ENCODE measurements at places on chromosomes 3 and 15.

GRCh38 chr15:98422130-98422478, 226.2 kb upstream of the IGF1R start:
- no peak for DNase-seq

- DNase-seq: peak; percentile 35
Observed at GRCh38 chr15:31293655-31294054, 33.0 kb upstream of the KLF13 start.

- DNase-seq: no peak
Observed at GRCh38 chr3:11603628-11604027, 40.1 kb downstream of the VGLL4 start.

GRCh38 chr15:52801748-52802085, 11.6 kb upstream of the ONECUT1 start:
- DNase-seq: no peak

DNA sequence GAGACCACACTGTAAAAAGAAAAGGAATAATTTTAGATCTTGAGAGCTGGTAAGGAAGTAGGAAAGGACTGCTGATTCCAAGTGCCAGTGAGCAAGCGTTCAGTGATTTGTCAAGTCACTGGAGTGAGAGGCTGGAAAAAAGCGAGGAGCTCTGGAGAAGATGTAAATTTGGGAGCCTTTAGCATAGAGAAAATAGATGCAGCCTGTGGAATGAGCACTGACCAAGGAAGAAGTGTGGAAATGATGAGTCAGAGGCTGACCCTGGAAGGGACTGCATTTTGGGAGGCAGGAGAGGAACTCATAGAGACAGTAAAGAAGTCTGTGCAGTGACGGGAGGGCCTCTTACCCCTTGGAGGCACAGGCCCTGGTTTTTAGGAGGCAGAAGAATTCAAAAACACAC, 17.1 kb upstream of the ABTB1 start:
- no peak for DNase-seq

DNA sequence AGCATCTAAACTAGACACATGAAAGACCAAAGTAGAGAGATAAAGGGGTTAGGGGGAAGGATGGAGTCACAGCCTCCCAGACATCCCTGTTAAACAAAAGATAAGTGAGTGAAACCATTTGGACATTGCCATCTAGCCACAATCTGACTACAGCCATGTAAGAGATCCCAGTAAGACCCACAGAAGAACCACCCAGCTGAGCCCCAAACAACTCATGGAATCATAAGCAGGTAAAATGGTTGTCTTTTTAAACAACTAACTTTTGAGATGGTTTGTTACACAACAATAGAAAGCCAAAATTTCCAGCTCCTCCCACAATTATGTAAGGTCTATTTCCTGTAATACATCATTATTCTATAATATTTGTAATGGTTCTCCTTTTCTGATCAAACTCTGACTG, 437.5 kb downstream of the IGSF11 start:
- DNase-seq: no peak

DNA sequence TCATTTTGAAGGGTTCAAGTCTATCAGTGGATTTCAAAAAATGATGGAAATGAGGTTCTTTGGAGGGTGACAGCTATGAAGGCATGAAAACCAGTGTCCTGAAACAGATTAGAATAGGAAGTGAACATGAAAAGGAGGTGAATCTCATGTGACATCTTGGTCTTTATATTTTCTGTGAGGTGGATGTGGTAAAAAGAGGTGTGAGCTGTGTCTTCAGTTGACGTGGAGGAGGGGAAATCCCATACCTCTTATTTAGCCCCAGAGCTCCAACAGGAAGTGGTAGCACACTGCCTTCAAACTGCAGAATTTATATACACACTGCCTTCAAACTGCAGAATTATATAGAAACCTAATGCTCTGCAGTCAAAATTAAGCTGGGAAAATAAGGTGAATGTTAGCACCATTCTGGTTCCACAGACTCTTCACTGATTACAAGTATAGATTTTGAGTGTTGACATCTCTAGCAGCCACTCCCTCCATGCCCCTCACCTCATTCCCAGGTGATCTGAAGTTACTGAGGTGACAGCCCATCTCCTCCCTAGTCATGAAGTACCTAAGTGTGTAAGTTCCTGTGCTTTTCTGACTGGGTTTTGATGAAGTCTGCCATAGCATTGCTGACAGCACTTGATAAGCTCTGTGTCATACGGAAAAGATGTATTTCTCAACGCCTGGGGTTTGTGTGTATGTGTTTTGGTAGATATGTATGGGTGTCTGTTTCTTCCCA, 2.7 kb downstream of the RAB8B start:
- DNase-seq: no peak

DNA sequence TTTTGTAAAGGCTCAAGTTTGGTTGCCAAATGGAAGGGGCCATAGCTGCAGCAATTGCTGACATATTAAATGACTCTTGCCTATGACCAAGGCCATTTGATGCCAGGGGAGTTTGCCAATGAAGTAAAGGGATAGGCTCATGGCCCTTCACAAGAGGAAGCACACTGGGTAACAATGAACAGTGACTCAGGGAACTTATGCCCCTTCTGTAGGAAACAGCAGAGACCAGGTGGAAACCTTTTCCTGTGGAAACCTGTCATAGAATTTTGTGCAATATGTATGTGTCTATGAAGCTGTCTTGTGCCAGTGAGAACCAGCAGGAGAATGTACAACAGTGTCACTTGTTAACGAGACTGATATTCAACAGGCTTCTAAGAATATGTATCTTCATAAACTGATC, 25.4 kb upstream of the AVEN start:
- DNase-seq: peak; percentile 4

DNA sequence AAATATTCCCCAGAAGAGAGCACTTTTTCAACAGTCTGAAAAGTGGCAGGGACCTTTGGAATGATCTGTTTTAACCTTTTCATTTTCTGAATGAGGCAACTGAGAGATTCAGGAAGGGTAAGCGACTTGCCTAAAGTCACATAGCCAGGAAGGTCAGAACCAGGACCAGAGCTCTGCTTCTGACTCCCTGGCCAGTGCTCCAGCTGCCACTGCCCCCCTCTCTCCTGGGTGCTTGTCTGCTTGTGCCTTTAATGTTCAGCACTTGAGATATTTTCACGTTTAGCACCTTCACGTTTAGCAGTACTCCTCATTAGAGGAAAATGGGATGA, 68.3 kb downstream of the SMAD3 start:
- DNase-seq: no peak

- DNase-seq: peak; percentile 32
Observed at GRCh38 chr3:60094392-60094947, 1044.6 kb upstream of the CFAP20DC start.

DNA sequence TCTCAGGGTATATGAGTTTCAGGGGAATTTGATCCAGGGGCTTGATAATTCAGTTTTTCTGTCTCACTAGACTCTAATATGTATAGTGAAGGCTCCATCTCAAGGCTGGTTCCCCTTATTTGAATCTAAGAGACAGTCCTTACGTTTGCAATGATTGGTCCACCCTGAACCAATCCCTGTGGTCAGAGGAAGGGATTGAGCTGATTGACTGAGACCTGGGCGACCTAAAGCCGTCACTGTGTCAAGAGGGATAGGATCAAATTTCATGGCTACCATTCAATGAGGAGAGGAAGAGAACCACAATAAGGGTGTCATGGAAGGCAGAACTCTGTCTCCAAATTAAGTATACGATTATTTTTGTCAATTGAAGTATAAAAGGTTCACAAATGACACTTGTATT, 16.3 kb downstream of the NUDT16 start:
- peak; percentile 2 for DNase-seq

DNA sequence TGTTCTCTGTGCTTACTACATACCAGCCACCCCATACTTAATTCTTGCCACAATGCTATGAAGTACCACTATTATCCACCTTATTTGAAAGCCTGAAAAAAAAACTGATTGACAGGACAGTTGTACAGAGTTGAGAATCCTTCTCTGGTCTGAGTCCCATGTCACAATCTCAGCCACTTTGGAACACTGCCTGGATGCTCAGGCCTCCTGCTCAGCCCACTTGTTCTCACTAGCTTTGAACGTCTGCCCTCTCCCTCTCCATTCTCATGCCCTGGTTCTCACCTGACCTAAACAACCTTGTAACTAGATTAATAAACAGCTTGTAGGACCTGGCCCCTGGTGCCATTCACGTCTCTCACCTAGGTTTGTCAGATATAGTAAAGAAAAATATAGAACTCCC, 53.9 kb downstream of the TRIM69 start:
- no peak for DNase-seq

DNA sequence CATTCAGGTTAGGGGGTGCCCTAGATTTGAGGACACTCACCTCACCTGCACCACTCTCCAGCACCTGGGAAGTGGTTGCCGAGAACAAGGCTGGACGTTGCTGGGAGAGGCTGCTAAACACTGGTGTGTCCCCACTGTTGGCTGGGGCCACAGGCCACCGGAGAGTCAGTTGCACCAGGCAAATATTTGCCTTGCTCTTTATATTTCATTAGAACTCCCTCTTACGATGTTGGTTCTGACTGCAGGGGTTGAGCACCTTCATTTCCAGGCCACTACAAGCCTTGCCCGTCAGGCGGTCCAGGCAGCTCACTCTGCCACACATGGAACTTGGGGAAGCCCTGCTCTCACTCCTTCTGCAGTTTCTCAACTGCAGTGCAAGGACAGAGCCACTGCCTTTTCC, 30.7 kb downstream of the HCN4 start:
- peak; percentile 79 for DNase-seq

All from DMS53 (cell line).